Psoas muscle (tissue), 8 donors: ENCODE measurements at places on chromosomes 3 and 15. TPM values are rescaled to one million over a fixed set of nuclear protein-coding genes. Genes with fewer than 3 reads are reported as not detected.

DNA sequence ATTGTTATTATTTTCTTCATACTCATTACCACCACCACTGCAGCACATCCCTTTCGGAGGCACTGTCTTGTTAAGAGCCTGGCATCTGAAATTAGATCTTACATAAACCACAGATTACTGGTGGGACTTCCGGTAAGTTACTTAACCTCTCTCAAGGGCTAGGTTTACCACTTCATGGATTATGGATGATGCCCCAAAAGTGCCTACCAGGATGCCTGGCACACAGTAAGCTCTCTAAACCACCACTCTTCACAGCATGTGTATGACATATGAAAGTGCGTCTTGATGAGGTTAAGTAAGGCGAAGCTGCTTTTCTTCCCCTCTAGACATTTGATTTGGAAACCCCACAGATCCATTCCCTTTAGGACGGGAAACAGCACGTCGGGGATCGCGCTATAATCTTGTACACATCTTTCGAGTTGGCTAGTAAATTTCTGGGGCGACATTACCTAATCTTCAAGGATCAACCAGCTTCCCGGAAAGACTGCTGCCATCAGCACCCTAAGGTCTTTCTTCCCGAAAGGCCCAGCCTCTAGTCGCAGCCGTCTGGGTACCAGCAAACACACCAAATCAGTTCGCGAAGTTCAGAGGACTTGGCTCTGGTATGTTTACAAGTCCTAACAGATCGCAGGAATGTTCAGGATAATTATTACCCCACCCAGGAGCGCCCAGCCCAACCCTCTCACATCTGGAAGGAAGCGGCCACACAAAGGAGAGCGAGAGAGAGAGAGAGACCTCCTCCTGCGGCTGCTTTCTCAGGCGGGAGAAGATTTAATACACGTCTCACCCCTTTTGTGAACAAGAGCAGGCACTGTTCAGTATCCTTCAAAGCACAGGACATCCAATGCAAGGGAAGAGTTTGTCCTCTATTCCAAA, 155.1 kb upstream of the FRMD4B start:
- no peak for DNase-seq

DNA sequence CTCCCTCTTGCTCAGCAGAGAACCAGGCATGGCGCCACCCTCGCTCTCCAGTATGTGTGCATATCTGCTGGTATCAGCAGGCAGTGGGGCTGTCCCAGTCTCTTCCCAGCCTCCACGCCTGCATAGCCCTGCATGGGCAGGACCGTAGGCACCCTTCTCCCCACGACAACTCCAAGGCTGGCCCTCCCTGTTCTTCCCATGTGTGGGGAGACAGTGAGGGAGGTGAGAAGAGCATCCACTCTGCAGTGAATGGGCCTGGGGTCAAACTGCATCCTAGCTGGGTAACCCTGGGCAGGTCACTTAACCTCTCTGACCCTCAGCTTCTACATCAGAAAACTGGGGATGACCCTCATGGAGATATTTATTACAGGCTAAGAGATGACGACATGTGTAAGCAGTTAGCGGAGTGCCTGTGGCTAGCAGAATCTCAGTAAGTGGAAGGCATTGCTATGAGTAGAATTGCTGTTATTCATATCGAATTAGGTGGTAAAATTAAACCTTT, 13.3 kb upstream of the SSUH2 start:
- DNase-seq, result no peak

GRCh38 chr3:38348903-38349302, 2.3 kb downstream of the XYLB start:
- no peak for DNase-seq

DNA sequence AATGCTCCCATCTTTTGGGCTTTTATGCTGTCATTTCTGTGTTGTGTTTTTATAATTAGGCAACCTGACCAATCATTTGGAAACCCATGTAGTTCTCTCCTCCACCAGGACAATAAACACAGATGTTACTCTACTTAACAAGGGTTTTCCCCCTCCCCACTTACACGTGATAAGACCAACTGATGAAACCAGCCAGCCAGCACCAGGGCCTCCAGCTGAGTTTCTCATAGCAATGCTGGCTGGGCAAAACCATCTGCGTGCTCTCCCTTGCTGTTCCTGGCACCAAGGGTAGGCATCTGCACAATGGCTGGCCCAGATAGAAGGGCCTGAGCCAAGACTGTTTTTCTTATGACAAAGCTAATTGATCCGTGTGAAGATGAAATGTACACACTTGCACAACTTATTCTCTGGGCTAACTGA, 310.4 kb downstream of the PLCL2 start:
- DNase-seq, result no peak

DNA sequence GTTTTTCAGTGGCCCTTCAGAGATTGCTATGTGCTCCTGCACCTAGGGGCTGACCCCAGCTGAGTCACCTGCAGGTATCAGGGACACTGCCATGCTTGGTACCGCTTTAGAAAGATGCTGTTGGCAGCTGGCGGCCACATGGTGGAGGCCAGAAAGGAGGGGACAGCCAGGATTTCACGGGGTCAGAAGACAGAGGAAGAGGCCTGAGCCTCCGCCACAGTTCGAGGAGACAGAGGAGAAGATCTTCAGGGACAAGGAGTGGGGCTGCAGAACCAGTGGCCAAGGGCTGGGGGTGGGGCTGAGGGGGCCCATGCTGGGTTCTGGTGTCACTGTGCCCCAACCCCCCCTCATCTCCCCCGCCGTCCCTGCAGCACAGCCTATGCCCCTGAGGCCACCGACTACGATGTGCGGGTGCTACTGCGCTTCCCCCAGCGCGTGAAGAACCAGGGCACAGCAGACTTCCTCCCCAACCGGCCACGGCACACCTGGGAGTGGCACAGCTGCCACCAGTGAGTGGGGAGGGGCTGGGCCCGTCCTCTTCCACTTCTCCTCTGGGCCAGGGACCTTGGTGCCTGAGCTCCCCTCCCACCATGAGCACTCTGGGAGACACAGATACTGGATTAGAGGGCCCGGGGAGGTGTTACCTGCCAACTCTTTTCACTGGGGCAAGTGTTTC, 19.9 kb downstream of the LOXL1 start:
- DNase-seq, result no peak

DNA sequence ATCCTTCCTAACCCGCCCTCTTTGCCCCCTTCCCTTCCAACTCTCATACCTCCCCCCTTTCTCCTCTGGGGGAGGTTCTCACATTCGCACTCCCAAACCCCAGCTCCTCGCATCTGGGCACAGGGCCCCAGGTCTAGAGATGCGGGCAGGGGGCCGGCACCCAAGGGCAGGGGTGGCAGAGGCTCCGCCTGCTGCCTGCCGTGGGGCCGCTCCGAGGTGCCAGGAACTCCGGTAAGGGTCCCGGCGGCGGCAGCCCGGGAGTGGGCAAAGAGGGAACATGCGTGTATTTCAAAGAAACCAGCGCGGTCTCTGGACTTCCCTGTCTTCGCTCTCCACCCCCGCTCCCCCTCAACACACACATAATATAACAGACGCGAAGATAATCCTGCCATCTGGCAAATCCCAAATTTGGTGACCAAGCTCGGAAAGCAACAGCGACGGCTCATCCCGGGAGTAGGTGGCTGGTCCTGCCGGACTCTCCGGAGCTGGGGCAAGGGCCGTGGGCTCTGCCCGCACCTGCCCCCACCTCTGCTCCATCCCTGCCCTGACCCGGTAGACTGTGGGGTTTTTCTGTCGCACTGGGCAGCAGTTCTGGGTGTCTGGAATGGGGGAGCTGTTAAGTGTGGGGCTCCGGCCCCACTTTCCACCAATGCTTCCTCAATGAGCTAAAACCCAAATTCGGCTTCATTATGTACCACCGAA, 31.0 kb downstream of the NR2F2 start:
- DNase-seq, result no peak

DNA sequence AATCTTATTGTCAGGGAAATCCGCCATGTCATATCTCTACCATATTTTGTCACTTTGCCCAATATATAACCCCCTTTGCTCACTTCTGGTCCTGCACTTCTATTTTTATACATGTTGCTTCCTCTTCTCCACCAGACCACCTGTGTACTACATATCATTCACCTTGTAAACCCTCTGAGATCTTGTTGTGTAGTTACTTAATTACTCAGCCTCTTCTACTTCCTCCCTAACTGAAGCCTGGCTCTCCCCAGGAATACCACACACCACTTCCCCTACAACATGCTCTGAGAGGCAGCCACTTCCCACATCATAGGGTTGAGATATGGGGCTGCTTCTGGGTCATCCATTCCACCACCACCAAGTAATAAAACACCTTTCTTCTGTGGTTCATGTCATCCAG, 10.0 kb downstream of the HEXA start:
- DNase-seq, result no peak

- no peak for DNase-seq
Observed at GRCh38 chr3:99774467-99774866, 43.2 kb upstream of the CMSS1 start.

DNA sequence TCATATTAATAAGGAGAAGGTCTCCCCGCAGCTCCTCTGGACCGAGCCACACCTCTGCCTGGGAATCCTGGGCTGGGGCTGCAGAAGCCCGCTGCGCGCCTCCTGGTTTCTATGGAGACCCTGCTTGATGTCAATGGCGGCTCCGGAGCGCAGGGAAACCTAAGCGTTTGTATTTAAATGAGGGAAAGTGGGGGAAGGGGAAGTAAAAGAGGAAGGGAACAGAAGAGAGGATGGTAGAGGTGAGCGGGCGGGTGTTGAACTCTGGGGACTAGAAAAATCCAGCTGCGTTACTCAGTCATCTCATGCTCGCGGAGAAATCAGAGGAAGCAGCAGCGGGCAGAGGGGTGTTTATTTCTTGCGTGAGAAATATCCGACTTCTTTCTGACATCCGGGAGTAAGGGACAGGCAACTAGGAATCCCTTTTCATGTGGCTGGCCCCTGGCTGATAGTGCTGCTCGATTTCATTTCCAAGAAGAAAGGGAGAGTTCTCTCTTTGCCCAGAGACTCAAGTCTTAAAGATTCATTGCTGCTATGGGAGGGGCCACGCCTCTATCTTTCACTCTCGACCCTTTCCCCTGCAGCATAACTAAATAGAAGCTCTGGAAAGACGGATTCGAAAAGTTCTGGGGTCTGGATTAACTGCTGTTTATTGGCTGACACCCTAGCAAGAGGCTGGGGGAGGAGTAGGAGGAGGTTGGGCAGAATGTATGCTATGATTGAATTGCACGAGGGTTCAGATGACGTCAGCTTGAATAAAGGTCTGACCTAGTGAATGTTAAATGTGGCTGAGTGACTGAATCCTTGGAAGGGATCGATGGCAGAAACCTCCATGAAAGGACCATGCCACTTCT, 110.5 kb upstream of the GAP43 start:
- DNase-seq, result no peak

- DNase-seq, result no peak
Observed at GRCh38 chr3:143064777-143065176, 54.8 kb upstream of the CHST2 start.

DNA sequence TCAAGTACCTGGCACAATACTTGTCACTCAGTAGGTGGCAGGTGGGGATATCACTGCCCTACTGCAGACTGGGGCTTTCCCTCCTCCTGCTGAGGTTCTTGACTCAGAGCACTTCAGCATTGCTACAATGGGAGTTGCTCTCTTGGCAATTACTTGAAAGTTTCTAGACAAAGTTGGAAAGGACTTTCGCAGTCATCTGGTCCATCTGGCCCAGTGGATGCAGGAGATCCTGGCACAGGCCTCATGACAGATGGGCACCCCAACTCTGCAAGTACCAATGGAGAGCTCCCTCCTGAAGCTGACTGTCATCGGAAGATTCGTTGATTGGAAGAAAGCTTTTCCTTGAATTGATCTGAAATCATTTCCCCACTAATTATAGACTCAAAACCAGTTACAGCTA, 19.2 kb upstream of the IGF2BP2 start:
- DNase-seq, result no peak

GRCh38 chr3:60949146-60949545, 302.1 kb downstream of the FHIT start:
- DNase-seq, result no peak

GRCh38 chr3:110752307-110752706, 319.3 kb upstream of the NECTIN3 start:
- no peak for DNase-seq

DNA sequence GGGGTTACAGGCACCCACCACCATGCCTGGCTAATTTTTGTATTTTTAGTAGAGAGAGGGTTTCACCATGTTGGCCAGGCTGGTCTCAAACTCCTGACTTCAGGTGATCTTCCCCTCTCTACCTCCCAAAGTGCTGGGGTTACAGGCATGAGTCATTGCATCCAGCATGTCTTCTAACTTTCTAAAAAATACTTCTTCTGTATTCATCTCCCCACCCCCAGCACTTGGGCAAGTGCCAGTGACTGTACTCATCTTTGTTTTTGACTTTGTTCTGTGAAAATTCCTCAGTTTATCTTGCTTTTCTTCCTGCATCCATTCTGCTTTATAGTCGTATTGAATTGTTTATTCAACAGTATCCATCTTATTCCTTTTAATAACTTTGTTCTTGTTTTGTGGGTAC, 47.6 kb downstream of the ARIH1 start:
- no peak for DNase-seq

- DNase-seq, result no peak
Observed at GRCh38 chr3:54549607-54550220, 378.1 kb downstream of the LRTM1 start.

- no peak for DNase-seq
Observed at GRCh38 chr3:55185380-55185779, 257.5 kb upstream of the LRTM1 start.

DNA sequence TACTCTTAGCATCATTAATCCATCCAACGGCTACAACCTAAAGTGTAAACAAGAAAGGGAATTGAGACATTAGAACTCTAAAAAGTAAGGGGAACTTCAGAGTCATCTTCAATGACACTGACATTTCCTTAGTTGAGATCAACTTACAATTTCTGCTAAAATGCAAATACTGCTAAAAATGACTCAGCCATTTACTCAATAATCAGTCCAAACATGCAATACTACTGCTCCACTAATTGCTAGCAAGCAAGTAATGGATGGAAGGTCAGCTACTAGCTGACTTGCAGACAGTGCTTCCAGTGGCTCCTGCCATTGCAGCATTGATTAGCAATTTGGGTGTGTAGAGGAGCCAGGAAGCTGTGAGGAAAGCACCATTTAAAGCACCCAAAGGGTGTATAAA, 28.4 kb downstream of the CD200R1L start:
- DNase-seq, result no peak

- DNase-seq, result no peak
Observed at GRCh38 chr15:87317900-87318299, 938.6 kb downstream of the NTRK3 start.

FOXB1 gene
- not detected for total RNA-seq

GOLGA8O gene
- total RNA-seq, result 1.4 TPM

TRPM1 gene
- total RNA-seq, result not detected

GBE1 gene
- total RNA-seq, result 261 TPM

SUSD5 gene
- total RNA-seq, result 0.71 TPM

CELSR3 gene
- total RNA-seq, result 0.14 TPM

RLBP1 gene
- not detected for total RNA-seq
